Esophagus muscularis mucosa (tissue), 4 donors: ENCODE measurements at places on chromosomes 16 and 17. TPM values are rescaled to one million over a fixed set of nuclear protein-coding genes. Genes with fewer than 3 reads are reported as not detected.

DNA sequence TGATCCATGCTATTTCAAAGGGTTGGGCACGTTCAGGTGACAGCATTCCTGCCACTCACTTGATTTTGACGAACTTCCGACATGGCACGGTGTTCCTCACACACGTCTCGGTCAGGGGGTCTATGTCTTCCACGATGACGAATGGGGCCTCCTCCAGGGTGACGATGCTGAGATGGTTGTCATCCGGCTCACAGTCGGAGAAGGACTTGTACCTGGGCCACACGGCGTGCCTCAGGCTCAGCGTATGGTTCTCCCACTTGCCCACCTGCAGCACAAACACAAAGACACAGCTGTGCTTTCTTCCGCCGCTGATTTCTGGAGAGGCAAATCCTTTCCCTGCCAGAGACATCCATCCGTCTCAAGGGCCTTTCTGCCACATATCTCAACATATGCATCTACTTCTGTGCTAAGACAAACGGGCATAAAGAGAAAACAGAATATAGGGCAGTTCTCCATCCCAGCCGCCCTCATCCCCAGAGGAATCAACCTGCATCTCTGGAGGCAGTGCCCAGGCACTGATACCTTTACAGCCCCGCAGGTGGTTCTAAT lies 332.5 kb downstream of the GRIN2A start:
- DNase-seq: peak; percentile 60

- DNase-seq: no peak
These were observed 94.5 kb upstream of the FAM20A start for GRCh38 chr17:68695659-68696058.

Gene HOXB6
- 2.2 TPM for total RNA-seq

DNA sequence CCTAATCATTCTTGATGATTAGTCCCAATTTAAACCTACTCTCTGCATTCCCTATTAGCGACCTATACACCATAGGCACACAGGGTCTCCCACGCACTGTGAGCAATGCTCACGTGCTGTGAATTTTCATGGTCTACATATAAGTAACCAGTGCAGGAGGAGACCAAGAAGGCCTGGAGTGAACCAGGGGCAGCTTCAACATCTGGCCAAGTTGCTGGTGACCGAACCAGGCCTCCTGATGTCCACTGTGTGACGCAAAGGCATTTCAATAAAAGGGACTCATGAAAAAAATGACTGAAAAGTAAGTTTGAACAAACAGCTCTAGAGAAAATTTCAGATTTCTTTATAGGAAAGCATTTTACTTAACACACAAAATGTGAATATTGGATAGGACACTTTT lies 107.0 kb downstream of the ZFHX3 start:
- DNase-seq: no peak

Gene KRTAP4-3
- not detected for total RNA-seq
